ENCODE measurements at places on chromosomes 12 and 14.

DNA sequence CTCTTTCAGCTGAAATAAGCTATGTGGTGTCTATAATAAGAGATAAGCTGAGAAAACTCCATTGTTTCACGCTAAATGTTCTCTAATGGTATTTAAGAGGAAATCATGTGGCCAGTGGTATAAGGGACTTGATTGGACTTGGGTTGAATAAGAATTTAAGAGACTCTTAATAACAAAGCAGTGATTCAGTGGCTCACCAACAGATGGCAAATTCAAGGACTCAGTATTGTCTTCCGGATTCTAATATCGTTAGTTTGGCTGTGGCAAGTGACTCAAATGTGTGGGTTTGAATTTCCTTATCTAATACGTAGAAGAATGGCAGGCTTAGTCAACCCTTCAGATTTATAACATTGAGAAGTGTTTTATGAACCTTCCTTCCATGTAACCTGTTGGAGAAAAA is 49.1 kb upstream of the KCNH3 start:
- DNase-seq, result no peak

- DNase-seq, result no peak
Measured at GRCh38 chr12:7782055-7782454, 7.1 kb upstream of the NANOG start.

- no peak for DNase-seq
Measured at GRCh38 chr14:95137164-95137803, 20.0 kb downstream of the DICER1 start.

GRCh38 chr12:105219261-105220028 is 16.5 kb downstream of the APPL2 start:
- no peak for DNase-seq

DNA sequence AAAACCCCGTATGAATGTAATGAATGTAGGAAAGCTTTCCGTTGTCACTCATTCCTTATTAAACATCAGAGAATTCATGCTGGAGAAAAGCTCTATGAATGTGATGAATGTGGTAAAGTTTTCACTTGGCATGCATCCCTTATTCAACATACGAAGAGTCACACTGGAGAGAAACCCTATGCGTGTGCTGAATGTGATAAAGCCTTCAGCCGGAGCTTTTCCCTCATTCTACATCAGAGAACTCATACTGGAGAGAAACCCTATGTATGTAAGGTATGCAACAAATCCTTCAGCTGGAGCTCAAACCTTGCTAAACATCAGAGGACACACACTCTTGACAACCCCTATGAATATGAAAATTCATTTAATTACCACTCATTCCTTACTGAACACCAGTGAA is 23.8 kb downstream of the ZNF891 start:
- no peak for DNase-seq

DNA sequence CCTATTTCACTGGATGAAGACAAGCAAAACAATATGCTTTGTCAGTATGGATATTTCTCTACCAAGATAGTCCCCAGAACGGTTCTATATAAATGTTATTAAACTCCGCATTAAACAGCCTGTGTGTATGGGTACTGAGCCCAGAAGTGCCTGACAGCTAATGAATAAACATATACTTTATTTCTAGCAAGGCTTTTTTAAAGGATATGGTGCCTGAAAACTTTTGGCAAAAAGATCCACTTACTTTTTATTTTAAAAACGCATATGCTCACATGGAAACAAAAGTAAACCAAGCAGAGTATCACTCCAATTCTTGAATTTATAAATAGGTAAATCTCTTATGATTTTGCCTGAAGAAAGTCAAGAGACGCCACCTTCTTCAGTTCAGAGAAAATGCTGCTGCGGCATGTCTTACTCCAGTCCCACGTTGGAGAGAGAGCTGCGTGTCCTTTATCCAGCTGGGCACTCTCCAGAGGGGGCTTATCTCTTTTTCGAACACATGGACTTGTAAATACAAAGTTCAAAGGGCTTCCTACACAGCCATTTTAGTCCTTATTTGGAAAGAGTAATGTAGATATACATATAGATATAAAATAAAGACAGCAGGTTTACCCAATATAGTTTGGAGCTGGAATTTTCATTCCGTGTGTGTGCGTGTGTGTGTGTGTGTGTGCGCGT is 264.2 kb downstream of the ADAMTS20 start:
- no peak for DNase-seq

GRCh38 chr12:9869307-9870161 is at the start of gene CLEC2B:
Gene CLEC2B, minus strand, starts transcription at chr12:9869354.
- no peak for DNase-seq
